ENCODE measurements at places on chromosomes 12 and 14.

DNA sequence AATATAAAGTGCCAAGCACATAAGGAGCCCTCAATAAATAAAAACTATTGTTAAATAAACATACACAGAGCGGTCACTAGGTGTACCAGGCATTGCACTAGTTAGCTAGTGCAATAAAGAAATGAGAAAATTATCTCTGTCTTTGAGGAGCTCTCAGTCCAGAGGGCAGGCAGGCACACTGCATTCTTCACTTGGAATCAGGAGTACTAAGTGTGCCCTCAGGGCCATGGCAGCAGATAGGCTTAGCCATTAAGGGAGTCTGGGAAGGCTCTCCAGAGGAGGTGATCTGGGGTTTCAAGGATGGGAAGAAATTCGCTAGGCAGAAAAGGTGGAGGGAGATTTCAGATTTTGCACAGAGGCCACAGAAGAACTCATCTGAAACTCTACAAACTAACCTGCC lies 9.1 kb downstream of the ABCD4 start:
- DNase-seq, result no peak

DNA sequence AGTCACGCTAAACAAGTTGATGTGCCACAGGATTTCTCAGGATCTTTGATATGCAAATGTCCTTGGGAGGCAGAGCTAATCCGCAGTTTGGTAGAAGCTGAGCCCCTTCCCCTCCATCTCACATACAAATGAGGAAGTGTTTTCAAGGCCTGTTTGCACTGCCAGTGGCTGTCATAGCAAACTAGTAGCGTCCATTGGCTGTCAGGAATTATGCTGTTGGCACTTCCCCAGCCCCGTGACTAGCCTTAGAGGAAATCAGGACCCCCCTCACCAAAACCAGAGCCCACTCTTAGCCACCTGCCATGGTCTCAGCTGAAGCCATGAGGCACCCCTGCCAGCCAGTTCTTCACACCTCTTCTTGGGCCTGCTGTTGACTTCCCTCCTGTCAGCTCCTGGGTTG lies 253.9 kb downstream of the CACNA1C start:
- no peak for DNase-seq

GRCh38 chr12:92551853-92552397 lies 150.9 kb upstream of the PLEKHG7 start:
- no peak for DNase-seq

- no peak for DNase-seq
These were observed 881.9 kb downstream of the GALC start for GRCh38 chr14:87111126-87111525.

DNA sequence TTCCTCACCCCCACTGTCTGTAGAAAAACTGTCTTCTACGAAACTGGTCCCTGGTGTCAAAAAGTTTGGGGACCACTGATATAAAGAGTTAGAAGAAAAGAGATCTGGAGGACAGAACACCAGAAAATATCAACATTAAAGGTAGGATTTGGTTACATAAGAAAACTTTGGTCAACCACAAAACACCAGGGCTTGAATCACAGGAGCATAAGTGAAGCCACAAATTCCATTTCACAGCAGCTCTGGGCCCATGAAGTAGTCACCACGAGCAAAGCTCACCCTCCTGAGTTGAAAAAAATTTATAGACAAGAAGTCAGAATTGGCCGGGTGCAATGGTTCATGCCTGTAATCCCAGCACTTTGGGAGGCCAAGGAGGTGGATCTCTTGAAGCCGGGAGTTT lies 19.4 kb downstream of the RALGAPA1 start:
- DNase-seq, result no peak

GRCh38 chr12:65902500-65902899 lies 78.2 kb downstream of the HMGA2 start:
- DNase-seq, result no peak

DNA sequence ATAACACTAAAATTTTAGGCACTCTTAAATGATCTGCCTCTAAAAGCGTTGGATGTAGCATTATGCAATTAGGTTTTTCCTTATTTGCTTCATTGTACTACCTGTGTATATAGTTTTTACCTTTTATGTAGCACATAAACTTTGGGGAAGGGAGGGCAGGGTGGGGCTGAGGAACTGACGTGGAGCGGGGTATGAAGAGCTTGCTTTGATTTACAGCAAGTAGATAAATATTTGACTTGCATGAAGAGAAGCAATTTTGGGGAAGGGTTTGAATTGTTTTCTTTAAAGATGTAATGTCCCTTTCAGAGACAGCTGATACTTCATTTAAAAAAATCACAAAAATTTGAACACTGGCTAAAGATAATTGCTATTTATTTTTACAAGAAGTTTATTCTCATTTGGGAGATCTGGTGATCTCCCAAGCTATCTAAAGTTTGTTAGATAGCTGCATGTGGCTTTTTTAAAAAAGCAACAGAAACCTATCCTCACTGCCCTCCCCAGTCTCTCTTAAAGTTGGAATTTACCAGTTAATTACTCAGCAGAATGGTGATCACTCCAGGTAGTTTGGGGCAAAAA lies 4.1 kb downstream of the CDKN1B start:
- no peak for DNase-seq
